Hepatocyte (in vitro differentiated cells): ENCODE measurements at places on chromosomes 2 and 18.

GRCh38 chr2:7203056-7203467, 285.9 kb downstream of the RNF144A start:
- DNase-seq: peak; percentile 82

DNA sequence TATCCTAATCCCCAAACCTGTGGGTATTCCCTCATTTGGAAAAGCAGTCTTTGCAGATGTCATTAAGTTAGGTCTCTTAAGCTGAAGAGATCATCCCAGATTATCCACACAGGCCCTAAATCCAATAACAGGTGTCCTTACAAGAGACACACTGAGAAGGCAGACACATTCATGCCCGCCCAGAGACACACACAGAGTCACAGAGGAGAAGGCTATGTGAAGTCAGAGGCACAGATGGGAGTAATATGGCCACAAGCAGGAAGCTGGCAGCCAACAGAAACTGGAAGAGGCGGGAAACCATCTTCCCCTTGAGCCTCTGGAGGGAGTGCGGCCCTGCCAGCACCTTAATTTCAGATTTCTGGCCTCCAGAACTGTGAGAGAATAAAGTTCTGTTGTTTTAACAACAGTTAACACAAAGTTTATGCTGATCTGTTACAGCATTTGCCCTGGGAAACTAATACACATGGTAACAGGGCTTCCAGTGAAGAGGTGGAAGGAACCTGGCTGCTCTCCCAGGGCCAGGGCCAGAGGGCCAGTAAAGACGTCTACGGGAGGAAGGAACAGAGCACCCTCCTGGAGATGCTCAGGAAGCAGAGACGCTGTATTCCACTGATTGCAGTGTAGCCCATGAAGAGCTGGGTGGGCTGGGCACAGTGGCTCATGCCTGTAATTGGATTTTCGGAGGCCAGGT, 217.5 kb downstream of the GLI2 start:
- no peak for DNase-seq

DNA sequence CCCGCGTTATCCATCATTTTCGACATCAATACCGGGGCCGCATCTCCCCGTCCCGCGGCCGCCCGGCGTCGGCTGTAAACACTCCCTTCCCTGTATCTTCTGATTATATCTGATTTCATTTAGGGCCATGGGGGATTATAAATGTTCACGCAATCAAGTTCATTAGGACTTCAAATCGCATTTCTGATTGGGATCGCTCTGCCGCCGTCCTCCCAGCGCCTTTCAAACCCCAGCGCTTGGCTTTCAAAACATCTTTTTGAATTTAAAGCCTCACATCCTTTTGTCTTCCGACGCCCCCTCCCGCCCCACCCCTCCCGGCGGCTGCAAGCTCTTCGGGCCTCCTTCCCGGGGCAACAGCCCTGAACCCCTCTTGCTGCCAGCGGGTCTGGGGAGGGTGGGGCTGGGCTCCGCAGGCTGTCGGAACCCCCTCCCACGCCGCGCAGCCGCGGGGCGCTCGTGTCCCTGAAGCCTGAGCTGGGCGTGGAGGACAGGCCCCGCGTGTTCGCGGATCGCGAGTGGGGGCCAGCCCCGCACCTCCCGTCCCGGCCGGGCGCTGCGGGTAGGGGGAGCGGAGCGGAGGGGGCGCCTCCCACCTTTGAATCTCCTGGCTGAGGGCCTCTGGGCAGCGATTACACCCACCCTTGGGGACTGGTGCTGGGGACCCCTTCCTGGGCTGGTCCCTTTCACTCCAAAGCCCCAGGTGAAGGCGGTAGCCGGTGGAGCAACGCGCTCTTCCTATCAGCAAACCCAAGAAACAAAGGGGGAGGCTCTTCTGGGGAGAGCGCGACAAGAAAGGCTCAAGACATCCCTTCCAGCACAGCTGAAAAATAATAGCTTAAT, 11.3 kb upstream of the GBX2 start:
- DNase-seq: no peak

DNA sequence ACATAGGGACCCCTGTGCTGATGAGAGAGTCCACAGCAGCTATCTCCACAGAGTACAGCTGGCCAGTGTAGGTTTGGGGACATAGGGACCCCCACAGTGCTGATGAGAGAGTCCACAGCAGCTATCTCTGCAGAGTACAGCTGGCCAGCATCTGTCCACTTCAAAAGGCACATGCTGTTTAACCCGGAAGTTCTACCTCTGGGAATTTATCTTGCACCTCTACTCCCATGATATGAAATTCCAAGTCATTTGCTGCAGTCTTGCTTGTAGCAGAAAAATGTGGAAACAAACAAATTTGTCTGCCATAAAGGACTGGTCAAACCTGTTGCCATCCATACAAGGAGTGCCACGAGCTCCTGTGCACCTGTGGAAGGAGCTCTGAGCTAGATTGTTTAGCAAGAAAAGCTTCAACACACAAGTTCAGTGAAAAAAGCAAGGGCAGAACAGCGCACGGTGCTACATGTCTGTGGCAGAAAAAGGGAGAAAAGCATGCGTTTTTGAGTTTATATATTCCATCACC, 33.1 kb downstream of the LRRFIP1 start:
- DNase-seq: no peak

DNA sequence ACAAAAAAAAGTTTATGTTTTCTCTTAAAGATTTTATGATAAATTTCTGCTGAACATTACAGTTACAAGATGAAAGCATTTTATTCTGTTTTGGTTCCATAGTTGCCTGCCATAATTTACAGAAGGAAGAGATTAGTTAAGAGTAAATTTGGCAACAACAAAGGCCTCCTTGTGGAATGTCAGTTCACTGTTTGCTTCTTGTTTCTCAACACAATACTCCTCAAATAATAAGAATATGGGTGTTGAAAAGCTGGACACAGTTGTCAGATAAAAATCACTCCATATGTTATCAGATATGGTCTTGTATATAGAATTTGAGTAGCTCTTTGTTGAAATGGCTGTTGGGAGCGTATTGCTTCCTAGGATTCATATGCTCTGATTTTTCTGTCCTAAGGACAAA, 359.5 kb downstream of the CPS1 start:
- no peak for DNase-seq

DNA sequence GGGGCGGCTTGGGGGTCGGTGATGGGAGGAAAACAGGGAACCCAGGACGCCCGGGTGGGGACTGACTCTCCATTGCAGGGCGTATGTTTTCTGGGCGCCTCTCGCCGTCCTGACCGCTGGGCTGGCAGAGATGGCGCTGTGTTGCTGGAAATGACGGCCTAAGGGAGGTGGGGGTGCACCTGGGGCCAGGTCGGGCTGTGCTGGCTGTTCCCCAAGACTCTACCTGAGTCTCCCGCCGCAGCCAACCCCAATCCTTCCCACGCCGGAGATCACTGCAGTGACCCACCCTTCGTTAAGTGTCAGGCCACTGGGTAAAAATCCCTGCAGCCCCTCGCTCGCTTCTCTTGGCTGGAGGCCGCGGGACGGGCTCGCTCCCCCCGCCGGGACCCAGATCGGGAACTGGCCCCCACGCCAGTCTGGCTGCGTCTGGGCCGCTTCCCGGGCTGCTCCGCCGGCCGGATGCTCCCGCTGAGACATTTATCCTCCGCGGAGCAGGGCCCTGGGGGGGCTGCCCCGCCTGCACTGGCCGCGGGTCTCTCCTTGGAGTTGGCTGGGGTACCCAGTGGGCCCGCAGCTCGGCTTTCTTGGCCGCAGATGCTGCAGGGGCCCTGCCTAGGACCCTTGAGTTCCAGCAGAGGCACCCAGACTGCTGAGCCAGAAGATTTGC, 7.8 kb upstream of the ARMC9 start:
- no peak for DNase-seq

DNA sequence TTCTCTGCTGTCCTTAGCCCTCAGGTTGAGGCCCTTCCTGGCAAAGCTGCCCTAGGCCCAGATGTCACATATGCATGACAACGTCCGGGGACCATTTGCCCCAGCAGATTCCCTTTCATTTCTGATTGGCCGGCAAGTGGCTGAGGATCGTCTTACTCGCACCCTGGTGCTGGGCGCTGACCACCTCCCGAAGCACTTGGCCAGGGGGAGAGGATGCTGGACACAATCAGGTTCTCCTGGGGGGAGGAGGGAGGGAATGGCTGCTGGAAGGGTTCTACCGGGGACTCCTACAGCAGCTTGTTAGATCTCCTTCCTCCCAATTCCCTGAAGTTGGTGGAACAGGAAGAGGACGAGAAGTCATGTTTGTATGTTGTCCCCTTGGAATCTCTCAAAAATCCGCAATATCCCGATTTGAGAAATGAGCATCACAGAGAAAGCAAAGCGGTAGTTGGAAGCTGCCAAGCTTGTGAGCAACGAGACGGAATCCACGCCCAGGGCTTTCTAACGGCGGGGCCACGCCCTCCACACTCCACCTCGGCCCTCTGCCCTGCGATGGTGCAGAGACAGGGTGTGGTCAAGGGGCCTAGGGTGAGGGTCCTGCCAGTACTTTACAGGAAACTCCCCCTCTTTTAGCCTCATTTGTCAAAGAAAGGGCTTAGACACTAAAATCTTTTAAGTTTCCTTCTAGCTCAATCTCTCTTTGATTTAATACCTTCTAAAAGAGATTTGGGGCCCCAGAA, 61.8 kb upstream of the YWHAQ start:
- no peak for DNase-seq

- peak; percentile 7 for DNase-seq
Measured at GRCh38 chr18:70578480-70578879, 289.6 kb downstream of the SOCS6 start.

DNA sequence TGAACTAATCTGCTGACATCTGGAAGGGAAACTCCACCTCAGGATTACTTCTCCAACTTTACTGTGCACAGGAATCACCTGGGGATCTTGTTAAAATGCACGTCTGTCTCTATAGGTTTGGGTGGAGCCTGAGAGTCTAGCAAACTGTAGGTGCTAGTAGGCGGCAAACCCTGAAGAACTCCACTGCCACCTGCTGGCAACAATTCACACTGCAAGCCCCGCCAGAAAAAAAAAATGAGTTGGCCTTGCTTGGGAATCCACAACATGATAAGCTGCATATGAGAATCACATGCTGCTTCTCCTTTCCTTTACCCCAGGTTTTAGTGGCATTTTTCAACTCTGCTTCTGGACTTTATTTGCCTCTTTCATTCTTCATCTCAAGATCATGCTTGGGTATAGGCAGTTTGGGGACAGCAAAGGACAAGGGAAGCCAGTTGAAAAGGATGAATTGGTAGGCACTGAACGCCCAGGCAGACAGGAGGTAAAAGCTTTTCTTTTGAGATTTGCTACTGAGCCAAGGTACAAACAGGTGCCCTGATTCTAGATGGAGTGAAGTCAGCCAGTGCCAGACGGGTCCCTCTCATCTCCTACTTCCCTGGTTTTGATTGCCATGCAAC, 88.8 kb downstream of the VIT start:
- DNase-seq: peak; percentile 71

GRCh38 chr2:101387151-101387834, at the start of gene CREG2:
CREG2 (minus strand) TSS chr2:101387503; CDS start chr2:101387457, 46 bp downstream.
- peak; percentile 89 for DNase-seq

- no peak for DNase-seq
Measured at GRCh38 chr2:242063850-242064249, 194.3 kb downstream of the RTP5 start.

DNA sequence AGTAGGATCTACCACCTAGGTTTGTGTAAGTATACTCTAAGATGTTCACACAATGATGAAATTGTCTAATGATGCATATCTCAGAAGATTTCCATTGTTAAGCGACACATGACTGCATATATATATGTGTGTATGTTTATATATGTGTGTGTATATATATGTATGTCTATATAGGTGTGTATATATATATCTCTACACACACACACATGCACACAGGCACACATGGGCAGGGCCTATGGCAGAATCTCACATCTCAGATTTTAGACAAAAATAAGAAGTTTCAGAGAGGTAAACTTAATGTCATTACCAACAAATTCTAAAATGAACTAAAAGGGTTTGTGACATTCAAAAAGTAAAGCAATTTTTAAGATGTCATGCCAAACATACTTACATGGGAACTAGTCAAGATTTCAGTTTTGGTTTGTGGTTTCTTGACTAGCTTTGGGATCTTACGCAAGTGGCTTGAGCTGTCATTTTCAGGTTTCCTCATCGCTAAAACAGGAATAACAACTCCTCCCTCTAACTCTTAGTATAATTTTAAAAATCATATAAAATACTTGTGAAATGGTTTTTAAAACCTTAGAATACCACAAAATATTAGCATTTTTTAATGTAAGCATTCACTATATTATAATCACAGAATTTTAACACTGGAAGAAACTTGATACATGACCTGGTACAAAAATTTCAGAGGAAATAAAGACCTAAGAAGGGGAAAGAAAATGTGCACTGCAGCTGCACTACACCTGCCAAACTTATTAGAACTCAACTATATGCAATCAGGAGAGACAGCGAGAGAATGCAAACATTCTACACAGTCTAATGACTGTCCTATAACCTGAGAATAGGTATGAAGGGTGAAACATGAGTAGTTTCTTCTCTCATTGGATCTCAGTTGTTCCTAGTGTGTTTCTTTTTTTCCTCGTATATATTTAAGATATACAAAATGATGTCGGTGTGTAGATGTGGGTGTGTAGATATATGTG, 75.7 kb downstream of the TTC21B start:
- DNase-seq: no peak

GRCh38 chr18:56421647-56422046, 216.7 kb downstream of the TXNL1 start:
- DNase-seq: no peak

DNA sequence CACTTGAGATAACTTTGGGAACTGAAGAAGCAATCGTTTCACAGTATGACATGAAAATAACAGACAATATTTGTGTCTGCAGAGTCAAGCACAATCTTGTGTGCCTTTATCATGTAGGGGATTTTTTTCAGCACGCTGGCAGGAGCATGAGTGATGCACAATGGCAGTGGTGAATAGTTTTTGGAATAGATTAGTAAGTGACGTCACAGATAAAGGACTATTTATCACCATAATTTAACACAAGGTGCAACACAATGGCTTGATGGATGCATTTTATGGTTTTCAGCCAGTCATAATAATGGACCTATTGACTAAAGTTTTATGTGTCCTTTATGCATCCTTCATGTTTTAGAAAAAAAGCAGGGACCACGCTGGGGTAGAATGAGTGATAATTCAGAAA, 559.8 kb upstream of the FANCL start:
- DNase-seq: no peak

GRCh38 chr18:33210575-33211189, 229.8 kb downstream of the CCDC178 start:
- peak; percentile 57 for DNase-seq

DNA sequence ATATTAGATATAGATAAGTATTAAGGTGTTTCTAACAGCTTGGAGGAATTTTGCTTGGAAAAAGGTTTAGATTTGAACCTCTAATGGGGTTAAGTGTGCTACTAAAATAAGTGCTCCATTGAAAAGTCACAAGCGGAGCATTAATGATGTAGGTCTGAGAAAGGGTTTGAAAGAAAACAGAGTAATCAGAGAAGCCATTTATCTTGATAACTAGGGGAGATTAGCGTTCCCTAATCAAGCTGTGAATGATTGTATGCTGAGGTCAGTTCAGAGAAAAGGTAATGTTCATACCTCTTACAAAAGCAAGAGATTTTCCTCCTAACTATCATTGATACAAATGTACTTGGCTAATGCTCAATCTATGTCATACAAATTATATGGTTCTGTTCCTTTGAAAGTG, 1.5 kb downstream of the ARHGAP25 start:
- DNase-seq: no peak

- DNase-seq: no peak
Measured at GRCh38 chr2:30394096-30394495, 53.0 kb upstream of the LCLAT1 start.

GRCh38 chr18:40004246-40004645, 1950.8 kb upstream of the PIK3C3 start:
- no peak for DNase-seq
